Inflammatory macrophage treated with lipopolysaccharide for 4 hours (primary cell): ENCODE measurements at places on chromosomes 6 and 20.

GRCh38 chr20:53613748-53614147 is 20.1 kb upstream of the ZNF217 start:
- DNase-seq, result no peak

DNA sequence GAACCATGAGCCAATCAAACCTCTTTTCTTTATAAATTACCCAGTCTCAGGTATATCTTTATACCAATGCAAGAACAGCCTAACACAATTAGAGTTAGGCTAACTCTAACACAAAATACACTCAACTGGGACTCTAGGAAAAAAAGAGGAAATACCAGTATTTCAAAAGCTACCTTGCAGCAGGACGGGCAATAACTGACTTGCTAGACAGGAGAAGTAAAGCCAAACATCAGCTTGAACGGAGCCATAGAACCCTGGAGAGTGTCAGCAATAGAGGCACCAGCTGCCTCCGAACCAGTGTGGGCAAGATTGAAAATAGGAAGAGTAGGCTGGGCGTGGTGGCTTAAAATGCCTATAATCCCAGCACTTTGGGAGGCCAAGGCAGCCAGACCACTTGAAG is 162.0 kb upstream of the SOX4 start:
- DNase-seq, result peak; percentile 15

- DNase-seq, result no peak
Observed at GRCh38 chr6:100230953-100231316, 233.8 kb downstream of the SIM1 start.

GRCh38 chr20:20079102-20079784 is 26.9 kb downstream of the CFAP61 start:
- no peak for DNase-seq

GRCh38 chr20:41531518-41532275 is 86.5 kb downstream of the CHD6 start:
- no peak for DNase-seq

DNA sequence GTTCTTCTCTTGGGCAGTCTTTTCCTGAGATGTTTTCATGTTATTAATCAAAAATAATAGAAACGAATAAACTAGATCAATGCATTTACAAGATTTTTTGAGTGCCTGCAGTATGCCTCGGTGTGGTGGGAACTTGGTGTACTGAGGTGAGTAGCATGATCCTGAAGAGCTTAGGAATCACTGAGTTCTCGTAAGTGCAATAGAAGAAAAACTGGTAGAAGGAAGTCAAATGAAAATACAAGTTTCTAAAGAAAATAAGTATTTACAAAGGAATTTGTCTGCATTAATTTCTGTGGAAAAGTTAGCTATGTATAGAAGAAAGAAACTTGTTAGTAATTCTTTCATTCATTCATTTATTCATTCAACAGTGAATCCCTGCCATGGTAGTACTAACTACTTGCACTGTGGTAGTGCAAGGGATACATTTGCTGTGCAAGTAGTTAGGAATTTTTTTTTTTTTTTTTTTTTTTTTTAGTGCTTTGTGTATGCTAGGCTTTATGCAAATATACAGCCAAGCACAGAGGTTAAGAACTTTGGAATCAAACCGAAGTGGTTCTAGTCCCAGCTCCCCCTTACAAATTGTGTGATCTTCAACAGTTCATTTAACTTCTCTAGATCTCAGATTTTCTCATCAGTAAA is 13.9 kb downstream of the NT5E start:
- no peak for DNase-seq

- peak; percentile 97 for DNase-seq
Observed at GRCh38 chr20:63873477-63873971, 8.5 kb downstream of the TPD52L2 start.

- DNase-seq, result peak; percentile 87
Observed at GRCh38 chr20:53875452-53875851, 194.9 kb downstream of the BCAS1 start.

- DNase-seq, result peak; percentile 99
Observed at GRCh38 chr6:44058617-44059358, 68.5 kb downstream of the MRPL14 start.

DNA sequence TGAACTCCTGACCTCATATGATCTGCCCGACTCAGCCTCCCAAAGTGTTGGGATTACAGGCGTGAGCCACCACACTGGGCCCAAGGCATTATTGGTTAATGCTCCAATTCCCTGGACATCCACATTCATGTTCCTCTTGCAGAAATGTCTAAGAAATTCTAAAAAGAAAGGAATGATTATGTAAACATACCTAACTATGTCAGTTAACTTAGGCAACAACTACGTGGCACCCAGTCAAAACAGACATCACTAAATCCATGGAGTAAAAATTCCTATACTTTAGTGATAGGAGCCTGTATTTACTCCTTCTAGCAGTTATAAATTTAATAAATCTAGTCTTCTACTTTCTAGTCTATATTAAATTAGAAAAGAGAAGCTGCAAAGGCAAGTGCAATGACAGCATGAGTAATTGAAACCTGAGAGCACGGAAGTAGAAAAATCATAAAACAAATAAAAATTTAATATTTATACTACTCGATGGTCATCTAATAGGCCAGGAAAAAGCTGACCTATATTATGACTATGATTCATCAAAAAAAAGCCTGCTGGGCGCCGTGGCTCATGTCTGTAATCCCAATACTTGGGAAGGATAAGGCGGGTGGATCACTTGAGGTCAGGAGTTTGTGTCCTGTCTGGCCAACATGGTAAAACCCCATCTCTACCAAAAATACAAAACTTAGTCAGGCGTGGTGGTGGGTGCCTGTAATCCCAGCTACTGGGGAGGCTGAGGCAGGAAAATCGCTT is 4.2 kb downstream of the AHI1 start:
- DNase-seq, result no peak

- DNase-seq, result no peak
Observed at GRCh38 chr6:151180330-151181048, 59.3 kb upstream of the AKAP12 start.

DNA sequence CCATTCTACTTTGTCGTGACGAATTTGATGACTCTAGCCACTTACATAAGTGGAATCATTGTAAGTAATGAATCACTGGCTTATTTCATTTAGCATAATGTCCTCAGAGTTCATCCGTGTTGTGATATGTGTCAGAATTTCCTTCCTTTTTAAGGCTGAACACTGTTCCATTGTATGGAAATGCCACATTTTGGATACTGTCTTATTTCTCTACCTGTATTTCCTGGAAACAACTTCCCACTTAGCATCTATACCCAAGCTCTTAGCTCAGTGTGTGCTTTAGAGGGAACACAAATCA is 28.8 kb upstream of the GGTLC1 start:
- DNase-seq, result peak; percentile 3

GRCh38 chr6:117553142-117553541 is 49.2 kb downstream of the GOPC start:
- no peak for DNase-seq

DNA sequence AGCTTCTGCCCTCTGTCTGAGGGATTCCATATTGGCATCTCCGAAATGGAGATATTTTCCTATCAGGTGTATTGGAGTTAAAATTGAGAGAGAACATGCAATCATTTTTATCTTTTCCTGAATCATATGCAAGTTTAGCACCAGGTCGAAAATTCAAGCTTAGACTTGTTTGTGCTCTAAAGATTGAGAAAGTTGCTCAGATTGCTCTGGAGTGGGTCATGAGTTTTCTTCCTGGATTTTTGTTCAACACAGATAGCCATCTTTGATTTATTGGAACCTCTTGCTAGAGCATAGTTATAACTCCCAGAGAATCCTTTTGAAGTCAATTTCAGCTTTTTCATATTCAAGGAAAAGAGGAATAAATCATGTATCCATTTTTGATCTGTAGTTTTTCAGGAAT is 373.5 kb upstream of the FLRT3 start:
- DNase-seq, result no peak

DNA sequence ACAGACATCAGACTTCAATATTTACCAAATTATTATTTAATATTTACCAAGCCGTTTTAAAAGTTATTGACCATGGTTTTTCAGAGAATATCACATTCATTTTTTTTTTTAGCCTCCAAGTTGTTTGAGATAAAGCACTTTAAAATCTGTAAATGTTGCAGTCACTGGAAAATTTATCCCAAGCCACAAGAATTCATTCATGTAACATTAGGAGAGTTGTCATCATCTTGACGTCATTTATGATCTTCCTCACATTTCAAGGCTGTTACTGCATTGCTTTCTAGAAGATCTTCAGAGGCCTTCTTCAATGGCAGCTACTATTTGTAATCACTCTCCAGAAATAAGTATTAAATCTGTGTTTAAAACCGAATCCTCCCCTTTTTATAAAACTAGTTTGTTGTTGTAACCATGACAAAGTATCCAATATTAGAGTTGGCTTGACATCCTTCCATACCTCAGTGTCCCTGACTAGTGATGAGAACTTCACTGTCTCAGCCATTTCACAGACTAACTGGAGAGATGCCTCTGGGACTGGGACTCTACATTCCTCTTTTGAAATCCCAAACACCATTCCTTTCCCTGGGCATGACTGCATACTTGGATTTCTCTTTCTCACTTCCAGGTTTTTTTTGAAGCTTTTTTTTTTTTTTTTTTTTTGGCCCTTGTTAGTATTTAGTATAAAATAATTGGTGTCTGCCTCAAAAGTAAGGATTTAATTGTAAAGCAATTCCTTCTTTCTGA is 100.1 kb downstream of the ZFAND3 start:
- DNase-seq, result no peak

GRCh38 chr20:251354-251753 is 6.2 kb upstream of the DEFB132 start:
- peak; percentile 12 for DNase-seq

DNA sequence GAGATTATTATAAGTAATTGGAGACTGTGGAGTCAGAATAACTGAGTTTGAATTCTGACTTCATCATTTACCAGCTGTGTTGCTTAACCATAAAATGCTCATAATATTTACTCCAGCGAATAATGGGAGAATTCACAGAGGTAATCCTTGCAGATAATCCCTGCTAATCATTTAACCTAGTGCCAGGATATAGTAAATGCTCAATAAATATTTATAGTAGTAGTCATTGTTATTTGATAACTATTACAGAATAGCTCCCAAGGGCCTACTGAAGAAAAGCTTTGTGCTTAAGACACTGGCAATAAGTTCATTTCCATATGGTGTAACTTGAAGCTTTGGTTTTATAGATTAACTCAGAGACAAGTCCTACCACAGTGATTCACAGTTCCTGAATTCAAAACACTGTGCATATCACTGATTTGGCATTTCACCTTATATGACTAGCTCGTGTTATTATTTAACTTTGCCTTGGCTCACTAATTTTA is 208.8 kb upstream of the PLCB4 start:
- DNase-seq, result no peak

DNA sequence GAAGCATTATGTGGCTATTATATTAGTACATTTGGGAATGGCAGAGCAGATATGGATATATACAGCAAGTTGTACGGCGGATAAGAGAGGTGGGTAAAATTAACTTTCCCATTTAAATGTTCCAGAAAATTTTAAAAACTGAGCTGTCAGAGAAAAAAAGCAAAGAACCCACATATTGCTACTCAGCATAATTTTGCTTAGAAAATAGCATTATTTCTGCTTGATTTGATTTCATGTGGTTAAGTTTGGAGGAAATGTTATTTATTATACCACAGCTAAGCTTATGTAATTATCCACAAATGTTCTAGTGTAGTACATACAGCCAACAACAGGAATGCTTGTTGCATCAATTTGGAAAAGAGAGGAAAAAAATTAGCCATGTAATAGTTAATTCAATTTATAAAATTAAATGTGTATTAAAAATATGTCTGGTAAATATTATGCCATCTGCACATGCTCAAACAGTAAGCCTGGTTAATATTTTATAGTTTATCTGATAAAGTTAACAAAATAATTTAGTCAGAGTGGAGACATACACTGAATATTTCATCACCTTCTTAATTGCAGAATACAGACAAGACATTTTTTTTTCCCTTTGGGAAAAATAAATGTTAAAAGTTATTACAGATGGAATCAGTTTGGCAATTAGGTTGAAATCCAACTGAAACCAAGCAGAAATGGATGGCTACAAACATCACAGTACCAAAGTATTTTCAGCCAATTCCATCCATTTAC is 172.1 kb upstream of the ID4 start:
- DNase-seq, result no peak

GRCh38 chr6:156928126-156928525 is 150.9 kb downstream of the ARID1B start:
- no peak for DNase-seq

GRCh38 chr6:28211840-28212509 is 13.1 kb upstream of the ZSCAN9 start:
- DNase-seq, result no peak

DNA sequence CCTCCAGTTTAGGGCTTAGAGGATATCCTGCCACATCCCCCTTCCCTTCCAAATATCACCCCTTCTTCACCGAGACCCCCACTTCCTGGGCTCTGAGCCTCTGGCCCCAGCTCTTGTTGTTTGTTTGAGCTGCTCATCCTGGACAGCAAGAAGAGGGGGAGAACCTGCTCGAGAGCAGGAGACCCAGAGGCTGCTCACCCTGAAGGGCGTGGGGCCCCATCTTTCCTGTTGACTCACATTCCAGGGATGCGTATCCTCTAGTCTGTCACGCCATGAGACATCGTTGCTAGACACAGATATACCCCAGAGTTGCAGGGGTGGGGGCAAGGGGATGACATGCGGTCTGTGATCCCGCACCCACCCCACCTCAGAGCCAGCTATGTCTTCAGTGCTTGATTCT is 5.7 kb upstream of the TNXB start:
- no peak for DNase-seq

GRCh38 chr6:138529478-138529877 is 30.2 kb upstream of the NHSL1 start:
- DNase-seq, result no peak

DNA sequence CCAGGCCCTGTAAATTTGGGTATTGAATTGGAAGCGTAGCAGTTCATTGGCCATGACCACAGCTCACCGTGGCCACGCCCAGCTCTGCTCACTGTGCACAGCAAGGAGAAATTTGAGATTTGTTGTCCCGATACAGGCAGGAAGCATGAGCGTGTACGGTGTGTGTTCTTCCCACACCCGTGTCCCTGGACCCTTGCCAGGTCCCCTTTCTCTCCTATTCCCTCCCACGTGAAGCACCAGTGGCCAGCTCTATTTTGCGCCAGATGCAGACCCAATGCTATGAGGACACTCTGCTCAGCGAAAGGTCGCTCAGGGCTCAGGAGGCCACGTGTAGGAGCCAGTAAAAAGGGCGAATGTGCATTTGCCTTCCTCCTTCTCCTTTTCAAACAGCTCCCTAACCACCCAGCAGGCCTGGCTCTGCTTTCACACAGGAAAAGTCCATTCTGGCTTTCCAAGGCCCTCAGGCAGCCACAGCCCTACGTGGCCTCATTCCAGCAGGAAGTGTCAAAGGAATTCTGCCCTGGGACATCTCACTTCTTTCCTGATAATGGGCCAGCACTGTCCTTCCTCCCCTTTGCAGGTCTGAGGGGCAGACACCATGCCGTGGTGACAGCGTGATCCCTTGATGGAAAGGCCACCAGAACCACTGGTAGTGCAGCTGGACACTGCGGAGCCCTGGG is 499.2 kb upstream of the CDH4 start:
- DNase-seq, result no peak

GRCh38 chr6:126718600-126719327 is 378.8 kb downstream of the CENPW start:
- no peak for DNase-seq
